Stromal cell of bone marrow (primary cell): ENCODE measurements at places on chromosomes 5 and 9.

DNA sequence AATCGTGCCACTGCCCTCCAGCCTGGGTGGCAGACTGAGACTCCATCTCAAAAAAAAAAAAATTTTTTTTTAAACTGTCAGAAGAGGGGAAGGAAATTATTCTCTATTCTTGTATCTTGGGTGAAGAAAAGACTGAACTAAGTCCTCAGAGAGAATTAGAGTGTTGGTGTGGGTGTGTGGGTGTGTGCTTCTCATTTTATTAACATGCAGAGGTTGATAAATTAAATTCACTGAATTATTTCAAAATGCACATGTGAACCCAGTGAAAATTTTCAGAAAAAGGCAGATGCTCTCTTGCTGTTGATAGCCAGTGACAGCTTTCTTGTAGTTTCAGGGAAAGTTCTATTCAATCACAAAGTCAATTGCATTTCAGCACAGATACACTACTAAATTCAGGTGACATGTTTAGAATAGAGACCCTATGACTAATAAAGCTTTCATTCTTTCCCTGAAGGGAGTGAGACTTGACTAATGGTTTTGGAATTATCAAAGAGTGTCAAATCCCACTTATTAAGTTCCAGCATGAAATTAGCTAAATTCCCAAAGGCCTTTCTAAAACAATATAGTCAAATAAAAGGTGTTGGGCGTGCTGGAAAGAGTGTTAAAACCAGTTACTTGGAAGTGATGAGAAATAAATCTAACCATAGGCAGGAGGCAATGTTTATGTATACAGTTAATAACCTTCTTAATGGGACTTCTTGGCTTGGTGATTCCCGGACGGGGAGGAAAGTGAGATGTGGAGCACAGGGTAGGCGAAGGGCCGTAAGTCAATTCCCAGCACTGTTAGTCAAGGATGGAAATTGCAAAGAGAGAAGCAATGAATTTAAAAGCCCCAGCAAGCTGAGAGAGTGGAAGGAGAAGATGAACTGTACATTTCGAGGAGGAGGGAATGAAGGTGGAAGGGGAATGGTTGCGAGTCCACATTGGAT, 103.2 kb upstream of the SPATA31D4 start:
- no peak for DNase-seq

- DNase-seq = no peak
These were observed 543.2 kb upstream of the CDH6 start for GRCh38 chr5:30650311-30650710.

DNA sequence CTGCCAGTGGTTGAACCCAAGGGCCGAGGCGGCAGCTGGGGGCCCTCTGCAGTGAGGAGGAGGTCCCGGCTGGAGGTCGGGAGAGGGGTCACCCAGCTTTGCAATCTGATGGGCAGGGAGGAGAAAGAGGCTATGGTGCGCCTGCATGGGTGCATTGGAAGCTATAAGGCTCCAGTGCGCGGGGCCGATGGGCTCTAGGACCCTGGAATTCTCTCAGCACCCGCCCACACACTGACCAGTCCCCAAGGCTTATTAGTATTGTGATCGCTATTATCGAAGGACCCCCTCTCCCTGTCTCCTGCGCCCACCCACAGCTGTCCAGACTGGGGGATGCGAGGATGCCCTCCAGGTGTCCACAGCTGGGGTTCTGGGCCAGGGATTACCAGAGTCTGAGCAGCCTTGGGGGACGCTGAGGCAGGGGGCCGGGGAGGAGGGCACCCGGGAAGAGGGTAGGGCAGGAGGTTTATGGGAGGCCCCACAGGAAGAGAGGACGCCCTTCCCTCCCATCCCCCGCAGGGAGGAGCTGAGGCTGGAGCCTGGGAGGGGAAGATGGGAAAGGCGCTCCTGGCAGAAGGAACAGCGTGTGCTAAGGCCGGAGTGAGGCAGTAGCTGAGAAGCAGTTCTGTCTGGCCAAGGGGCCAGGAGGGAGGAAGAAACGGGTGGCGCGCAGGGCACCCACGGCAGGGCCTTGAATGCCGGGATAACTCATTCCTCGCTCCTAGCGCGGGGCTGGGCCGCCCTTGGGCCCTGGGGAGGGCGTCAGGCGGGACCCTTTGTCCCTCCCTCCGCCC, 24.2 kb downstream of the C9orf50 start:
- DNase-seq = no peak

DNA sequence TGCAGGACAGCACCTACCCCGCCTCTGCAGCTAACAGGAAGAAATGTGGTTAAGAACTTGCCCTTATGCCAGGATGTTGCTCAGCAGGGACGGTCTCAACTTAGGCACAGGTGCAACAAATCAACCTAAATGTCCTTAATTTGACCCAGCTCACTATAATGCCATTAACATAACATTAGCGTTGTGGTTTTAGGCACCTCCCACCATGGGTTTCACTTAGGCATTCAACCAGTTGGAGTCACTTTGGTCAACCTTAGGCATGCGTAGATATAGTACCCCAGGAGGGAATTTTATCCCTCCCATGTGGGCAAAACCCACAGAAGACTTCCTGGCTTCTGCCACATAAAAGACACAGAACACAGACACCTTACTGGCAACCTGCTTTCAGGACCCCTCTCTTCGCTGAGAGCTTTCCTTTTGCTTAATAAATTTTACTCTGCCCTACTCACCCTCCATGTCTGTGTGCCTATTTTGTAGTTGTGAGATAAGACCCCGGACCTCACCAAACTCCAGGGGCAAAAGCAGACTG, 8.7 kb upstream of the ERAP1 start:
- DNase-seq = no peak

DNA sequence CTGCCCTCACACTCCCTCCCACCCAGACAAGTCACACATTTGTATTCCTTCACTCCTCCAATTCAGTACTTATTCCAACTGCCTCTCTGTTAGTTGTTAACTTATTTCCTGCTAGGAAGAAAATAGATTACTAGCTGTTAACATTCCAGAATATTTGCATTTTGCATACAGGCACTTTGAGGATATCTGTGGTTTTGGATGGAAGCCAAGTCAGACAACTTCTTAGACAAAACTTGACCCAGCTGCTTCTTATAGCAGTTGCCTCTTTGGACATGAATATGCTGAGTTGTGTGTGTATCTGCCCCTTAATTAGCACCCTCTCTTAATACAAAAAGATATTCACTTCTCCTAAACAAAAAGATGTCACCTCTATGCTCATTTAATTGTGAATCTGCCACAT, 1280.6 kb upstream of the ACO1 start:
- DNase-seq = no peak

DNA sequence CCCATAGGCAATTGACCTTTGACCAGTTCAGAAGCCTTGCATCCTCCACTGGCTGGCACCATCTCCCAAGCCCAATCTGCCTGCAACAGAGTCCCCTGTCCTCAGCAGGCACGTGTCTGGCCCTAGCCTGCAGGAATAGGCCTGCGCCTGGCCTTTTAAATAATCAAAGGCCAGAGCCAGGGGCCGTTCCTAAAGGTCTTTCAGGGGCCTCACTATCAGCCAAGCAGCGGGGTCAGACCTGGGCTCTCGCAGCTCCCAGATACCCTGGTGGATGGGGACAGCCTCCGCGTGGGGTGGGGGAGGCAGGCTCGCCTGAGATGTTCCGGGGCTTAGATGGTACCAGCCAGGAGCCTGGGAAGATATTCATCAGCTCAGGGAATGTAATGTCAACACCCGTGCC, 32.6 kb downstream of the SLC6A3 start:
- DNase-seq = no peak

DNA sequence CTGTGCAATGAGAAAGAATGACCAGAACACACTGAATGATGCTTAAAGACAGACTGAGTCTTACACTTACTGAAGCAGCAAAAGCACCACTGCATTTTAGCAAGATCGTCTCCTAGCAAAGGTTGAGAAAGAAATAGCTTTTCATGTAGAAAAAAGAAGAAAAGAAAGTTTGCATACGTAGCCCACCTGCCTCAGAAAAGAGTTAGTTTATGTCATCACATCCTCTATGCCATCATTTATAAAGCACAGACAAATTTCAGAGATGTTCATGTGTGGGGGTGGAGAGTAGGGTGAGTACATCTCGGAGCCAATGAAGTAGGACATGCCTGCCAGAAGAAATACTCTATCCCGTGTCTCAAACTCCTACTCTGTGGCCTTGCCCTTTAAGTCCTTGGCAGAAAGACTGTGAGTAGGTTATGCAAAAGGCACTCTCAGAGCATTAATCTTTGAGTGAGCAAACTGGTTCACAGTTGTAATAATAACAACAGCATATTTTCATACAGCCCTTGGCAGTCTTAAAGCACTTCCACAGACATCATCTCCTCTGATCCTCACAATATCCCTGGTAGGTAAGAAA, 22.4 kb downstream of the NRG2 start:
- DNase-seq = no peak

GRCh38 chr9:35172878-35173277, 11.1 kb downstream of the UNC13B start:
- no peak for DNase-seq
